T-cell (primary cell): ENCODE measurements at places on chromosomes 16 and 17.

DNA sequence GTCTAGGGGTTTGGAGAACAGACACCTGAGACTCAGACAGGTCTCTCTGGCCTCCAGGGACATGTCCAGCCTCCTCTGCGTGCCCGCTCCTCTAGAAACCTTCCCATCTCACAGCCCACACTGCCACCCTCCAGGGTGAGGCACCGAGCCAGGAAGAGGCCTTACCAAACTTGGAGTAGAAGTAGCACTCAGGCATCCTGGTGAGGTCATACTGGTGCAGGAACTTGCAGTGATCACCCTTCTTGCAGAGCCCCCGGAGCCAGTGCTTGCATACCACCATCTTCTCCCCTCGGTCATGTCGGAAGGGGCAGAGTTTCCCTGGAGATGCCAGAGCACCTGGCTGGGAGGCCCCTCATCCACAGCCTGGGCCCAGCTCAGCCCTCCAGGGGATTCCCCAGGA is 4.2 kb downstream of the CPSF4L start:
- no peak for DNase-seq

GRCh38 chr16:10261077-10261476 is 78.8 kb upstream of the GRIN2A start:
- DNase-seq: no peak

GRCh38 chr17:19510903-19511302 is 22.8 kb upstream of the SLC47A1 start:
- no peak for DNase-seq

DNA sequence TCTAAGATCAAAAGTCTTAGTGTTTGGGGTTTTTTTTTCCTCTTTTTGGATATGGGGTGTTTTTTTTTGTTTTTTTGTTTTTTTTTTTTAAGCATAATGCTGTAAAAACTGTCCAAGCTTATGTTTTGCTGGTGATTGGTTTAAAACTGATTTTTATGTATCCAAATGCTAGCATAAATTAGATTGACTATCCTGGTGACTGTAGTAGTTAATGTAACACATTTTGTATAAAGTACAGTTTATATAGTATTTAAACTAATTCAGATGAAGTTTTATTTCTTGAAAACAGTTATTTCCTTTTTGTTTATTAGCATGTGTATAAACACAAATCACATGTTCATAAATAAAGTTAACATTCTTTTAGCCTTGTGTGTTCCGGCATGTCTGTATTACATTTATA is 10.9 kb downstream of the RBBP6 start:
- no peak for DNase-seq

DNA sequence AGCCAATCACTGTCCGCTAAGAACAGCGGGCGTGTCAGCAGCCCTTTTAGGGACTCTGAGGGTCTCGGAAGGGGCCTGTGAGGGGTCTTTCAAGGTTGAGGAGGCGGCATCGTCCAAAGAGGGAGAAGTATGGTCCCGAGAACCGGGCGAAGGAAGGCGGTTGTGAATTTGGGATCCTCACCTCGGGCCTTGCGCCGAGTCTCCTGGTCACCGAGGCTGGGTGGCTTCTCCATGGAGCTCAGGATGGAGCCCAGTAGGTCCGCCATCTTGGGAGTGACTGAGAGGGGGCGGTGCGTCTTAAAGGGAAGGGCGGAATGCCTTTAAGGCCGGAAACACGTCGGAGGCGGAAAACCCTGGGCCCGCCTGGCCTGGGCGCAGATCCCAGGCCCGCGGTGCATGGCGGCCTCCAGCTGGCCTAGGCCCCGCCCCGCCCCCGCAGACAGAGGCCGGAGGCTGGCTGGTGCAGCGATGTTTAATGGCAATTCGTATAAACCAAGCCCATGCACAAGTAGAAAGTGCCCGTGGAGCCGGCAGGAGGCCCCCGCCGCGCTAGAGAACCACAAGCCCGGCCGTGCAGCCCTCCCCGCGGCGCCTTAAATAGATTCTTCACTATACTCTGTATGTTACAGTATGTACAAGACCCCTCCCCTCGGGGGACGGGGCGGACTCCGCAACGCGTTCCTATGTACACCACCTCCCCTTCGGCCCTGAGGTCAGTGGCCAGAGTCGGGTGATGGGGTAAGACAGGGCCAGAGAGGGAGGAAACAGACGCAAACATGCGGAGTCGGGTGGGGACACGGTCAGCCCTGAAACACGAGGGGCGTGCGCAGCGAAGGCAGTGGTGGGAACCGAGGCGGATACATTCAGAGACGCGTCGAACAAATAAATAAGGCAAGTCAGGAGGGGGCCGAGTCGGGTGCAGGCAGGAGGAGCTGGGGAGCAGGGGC is at the start of gene SPAG7:
SPAG7 (minus strand) TSS at position 279 of the 947 bp plus-strand sequence; CDS start at position 266, 13 bp downstream.
- DNase-seq: peak; percentile 91

GRCh38 chr17:36703860-36704266 is 102.5 kb downstream of the MRM1 start:
- peak; percentile 18 for DNase-seq

DNA sequence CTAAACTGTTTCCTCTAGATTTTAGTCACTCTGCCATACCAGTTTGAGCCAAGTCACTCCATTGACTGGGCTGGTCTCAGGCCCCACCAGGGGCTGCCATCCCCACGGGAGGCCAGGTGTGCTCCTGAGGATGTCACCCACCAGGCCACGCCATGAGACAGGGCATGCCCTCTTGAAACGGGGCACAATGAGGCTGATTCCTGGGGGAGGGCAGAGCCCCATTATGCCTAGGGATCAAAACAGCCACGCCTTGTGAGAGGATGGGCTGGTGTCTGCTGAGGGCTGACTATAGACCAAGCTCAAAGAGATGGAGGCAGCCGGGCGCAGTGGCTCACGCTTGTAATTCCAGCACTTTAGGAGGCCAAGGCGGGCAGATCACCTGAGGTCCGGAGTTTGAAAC is 21.5 kb downstream of the GINS2 start:
- DNase-seq: no peak

DNA sequence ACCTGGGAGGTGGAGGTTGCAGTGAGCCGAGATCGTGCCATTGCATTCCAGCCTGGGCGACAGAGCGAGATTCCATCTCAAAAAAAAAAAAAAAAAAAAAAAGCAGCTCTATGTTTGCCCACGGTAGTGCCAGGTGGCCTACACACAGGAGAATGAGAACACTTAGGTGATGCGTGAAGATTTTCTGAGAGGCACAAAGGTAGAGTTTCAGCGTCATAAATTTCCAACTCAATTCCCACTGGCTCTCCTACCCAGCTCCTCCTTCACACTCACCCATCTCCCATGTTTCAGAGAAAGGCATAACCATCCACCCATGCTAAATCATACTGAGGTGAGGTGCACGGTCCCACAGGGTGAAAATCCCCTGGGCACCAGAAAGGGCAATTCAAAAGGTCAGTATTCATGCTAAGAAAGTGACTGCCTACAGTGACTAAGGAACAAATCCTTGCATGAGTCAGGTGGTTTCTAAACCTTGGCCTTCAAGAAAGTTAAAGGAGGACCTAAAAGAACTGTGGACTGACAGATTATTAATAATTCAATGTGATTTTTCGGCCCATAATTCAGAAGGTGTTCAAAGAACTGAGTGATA is 4.8 kb downstream of the DCAKD start:
- DNase-seq: no peak

DNA sequence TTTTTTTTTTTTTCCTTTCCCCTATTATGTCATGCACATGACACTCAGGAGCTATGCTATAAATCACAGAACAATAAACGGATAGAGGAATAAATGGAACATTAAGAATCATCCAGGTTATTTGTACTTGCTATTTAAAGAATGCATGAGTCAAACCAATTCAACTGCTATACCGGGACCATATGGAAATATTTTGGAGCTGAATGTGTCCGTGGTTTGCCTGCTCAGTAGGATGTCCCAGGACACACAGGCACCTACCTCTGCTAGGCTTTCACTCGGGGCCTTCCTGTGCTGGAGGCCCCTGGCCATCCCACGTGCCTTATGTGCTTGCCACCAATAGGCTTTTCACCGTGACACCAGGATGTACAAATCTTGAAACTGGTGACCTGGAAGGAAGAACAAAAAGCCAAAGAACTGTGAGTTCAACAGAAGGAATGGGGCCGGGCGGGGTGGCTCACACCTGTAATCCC is 15.3 kb upstream of the SEC14L1 start:
- DNase-seq: no peak

- no peak for DNase-seq
Measured at GRCh38 chr17:58401287-58401686, 16.0 kb downstream of the RNF43 start.

DNA sequence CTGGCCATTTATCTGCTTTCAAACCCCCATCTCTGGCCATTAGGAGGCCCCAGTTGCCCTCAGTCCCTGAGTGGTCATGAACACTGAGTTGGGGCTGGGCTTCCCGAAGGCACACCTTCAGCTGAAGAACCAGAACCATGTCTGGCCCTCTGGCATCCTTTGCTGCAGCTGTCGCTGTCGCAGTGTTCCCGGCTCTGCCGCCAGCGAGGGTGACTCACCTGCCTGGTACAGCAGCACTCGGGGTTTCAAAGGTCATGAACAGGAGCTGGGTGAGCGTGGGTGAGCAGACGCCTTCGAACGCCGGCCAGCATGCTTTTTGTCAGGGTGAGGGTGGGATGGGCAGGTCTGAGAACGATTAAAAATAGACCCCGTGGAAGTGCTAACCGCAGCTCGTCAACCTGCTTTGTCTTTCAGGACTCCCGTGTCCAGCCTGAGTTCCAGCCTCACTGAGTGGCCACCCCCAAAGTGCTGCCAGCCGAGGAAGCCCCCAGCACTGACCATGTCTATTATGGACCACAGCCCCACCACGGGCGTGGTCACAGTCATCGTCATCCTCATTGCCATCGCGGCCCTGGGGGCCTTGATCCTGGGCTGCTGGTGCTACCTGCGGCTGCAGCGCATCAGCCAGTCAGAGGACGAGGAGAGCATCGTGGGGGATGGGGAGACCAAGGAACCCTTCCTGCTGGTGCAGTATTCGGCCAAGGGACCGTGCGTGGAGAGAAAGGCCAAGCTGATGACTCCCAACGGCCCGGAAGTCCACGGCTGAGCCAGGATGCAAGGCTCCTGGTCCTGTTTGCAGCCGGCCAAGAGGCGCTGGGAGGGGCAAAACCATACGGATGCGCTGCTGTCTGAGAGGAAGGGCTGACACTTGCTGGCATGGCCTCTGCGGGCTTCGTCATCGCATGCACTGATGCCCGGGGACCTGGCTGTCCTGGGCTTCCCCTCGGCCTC is 7.6 kb downstream of the SNN start:
- no peak for DNase-seq

DNA sequence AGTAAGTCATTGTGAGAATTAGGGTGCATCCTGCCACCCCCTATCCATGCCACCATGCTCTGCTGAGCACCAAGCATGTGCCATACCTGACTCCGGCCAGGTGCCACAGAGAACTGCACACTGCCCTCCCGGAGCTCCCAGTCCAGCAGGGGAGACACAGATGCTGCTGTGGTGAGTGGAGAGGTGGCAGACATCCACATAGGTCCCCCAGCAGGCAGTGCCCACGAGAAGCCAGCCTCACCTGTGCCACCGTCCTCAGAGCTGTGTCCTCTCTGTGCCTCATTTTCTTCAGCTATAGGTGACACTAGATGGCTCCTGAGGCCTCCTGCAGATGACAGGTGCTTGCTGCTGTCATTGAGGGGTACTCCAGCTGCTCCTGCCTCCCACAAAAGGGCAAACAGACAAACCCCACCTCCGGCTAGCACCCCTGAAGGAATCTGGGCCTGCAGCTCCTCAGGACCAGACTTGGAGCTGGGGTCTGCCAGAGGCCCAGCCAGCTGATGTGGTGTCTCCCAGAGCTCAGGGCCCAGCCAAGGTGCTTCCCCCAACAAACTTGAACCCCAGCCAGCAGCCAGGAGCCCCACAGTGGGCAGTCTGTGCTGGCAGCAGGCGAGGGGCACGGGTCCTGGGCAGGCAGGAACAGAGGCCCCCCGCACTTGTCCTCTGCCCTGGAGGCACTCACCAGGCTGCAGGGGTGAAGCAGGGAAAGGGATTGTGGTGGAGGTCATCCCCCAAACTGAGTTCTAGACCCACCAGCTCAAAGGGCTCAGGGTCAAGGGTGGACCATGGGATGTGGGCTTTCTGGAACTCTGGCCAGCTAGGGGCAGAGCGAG is 17.1 kb downstream of the FOXJ1 start:
- DNase-seq: no peak

DNA sequence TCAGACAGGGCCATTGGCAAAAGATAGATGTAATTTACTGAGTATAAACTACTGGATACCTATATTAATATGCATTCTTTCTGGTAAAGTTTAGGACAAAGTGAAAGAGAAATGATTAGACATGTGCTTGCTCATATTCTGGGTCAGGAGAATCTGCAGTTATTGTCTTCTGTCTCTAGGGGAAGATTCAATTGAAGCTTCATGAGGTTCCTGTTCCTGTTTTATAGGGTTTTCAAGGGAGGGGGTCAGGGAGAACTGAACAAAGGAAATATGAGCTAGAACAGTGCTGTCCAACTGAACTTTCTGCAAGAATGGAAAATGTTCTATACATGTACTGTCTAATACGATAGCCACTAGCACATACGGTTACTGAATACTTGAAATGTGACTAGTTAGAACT is 59.3 kb upstream of the CORO6 start:
- DNase-seq: no peak

DNA sequence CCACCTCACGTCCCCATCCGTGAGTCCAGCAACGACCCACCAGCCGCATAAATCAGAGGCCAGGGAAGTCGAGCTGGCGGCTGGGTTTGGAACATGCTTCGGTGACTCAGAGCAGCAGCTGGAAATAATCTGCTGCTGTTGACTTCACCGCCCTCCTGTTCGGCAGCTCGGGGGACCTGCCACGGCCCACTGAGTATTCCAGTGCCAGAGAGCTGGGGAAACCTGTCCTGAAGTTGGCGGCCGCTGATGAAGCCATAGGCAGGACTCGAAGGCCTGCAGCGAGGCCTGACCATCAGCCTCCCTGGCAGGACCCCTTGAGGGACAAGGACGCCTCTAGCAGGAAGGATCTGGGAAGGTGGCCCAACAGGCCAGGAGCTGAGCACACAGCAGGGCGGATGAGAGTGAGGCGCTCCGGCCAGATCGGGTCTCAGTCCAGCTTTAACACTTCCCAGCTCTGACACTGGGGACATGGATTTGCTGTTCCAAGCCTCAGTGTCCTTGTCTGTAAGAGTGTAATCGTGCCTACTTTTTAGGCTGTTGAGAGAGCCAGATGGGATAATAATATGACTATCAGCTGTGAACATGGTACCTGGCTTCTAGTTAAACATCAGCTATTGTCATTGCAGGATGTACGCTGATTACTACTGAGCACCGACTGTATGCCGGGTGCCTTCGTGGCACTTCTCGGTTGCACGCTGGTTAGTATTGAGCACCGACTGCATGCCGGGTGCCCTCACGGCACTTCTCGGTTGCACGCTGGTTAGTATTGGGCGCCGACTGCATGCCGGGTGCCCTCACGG is 50.4 kb upstream of the CIBAR2 start:
- DNase-seq: no peak
